ENCODE measurements at places on chromosomes 1 and 21.

DNA sequence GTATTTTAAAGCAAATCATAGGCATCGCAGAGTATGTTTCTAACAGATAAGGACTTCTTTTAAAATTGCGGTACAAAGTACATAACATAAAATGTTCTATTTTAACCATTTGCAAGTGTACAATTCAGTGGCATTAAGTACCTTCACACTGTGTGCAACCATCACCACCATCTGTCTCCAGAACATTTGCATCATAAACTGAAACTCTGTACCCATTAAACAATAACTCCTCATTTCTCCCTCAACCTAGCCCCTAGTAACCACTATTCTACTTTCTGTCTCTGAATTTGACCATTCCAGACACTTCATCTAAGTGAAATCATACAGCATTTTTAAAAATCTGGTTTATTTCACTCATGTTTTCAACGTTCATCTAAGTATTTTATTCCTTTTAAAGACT lies 16.6 kb upstream of the ATF3 start:
- no peak for DNase-seq

GRCh38 chr1:221704306-221704705 lies 37.6 kb downstream of the DUSP10 start:
- DNase-seq = no peak

- no peak for DNase-seq
Observed at GRCh38 chr1:231106347-231106746, 55.5 kb upstream of the TRIM67 start.

GRCh38 chr1:206809504-206810084 lies 37.3 kb upstream of the IL10 start:
- DNase-seq = no peak

GRCh38 chr21:33425825-33426224 lies 22.6 kb downstream of the IFNGR2 start:
- no peak for DNase-seq

GRCh38 chr1:228646717-228647522 lies 88.4 kb upstream of the RHOU start:
- DNase-seq = no peak

DNA sequence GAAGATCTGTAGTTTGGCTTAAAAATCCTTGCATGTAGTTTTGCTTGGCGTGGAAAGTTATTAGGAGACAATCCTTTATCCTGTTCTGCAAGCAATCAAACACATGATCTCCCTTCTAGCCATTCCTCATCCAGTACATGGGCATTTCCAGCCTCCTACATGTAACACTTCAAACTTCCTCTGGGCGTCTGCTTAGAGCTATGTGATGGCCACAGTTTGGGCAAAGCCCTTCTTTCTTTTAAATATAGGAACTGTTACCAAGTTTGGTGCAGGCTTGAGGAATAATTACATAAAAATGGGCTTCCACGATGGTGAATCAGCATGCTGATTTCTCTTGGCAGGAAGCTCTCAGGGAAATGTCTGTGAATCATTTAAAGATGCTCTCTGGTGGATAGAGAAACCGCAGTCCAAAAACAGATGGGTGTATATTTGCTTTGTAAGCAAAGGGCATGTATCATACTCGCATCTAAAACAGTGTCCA lies 176.9 kb upstream of the FMN2 start:
- no peak for DNase-seq

- DNase-seq = no peak
Observed at GRCh38 chr1:119647228-119647733, 785 bp downstream of the ZNF697 start.

GRCh38 chr1:181324797-181325616 lies 158.3 kb upstream of the CACNA1E start:
- no peak for DNase-seq

DNA sequence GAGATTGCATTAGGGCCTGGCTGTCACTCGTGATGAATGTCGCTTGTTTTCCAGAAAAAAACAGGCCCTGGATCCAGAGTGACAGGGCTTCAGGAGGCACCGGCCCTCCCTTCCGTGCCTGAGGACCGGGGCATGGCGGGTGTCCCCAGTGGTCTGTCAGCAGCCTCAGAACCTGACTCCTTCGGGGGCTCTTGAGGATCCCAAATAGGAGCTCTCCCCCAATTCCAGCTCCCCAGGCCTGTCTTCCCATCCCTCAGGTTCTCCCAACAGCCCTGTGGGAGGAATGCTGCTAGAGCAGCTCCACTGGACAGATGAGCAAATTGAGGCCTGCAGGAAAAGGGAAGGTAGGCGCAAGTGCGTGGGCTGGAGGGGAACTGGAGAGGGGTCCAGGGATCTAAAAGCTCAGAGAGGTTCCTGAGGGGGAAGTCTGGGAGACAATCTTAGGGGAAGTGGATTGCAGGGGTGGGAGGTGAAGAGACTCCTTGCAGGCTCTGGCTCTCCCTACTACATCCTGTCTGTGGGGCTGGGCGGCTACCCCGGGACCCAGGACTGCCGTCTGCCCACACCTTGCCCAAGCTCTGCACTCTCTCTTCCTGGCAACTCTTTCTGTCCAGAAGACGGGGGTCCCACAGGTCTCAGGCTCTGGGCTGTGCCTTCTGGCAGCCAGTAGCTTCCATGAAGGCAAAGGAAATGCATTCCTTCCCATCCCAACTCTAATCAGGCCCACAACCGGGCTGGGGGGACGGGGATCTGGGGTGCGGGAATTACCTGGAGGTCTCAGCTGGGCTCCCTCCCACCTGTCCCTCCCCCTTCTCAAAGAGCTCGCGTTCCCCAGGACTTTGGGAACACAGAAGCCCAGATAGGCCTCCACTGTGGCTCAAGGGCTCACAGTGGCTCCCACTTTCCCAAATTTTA lies 105.7 kb upstream of the CASZ1 start:
- DNase-seq = no peak

DNA sequence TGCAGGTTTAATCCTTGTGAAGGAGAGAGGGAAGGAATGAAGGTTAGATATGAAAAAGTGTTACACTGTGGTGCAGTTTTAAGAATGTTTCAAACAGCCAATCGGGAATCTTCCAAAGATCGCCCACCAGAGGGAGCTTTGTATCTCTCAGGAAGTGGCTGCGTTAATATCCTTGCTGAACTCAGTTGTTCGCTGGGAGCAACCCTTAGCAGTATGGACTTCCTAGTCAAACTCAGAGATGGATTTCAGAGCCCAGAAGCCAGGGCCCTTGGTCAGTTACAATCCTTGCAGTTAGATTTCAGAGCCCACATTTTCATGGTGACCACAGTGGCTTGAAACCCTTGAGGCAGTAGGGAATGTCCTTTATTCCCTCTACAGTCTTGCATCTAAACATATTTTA lies 136.2 kb downstream of the NTNG1 start:
- DNase-seq = no peak

GRCh38 chr1:1200876-1201810 lies 5.2 kb downstream of the TNFRSF18 start:
- peak; percentile 59 for DNase-seq

DNA sequence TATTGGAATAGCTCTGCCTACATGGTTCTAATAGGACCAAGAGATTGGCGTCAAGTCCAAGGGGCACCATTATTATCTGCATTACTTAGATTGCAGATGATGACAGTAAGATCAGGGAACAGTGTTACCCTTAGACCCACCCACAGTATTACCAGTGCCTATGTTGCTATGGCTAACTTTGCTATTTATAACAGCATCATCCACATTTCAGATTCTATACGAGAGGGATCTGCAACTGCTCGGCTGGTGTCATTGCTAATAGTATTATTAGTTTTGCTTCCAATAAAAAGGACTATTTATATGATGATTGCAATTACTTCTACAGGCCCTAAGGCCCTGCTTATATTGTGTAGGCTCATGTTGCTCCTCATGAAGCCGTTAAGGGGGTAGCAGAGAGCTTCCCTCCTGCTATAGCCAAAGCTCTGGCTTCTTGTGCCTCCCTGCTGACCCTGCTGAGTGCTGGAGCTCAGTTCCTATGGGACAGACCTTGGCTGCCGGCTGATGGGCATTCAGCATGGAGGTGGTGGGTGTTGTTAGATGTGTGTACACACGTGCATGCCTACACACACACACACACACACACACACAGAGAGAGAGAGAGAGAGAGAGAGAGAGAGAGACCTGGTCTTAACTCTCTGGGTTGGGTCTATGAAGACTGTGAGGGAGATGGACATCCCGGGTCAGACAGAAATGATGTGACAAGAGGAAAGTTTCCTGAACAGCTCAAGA lies 1.3 kb downstream of the BCAN start:
- DNase-seq = no peak
